ENCODE measurements at places on chromosomes 7 and 10.

- DNase-seq = no peak
Measured at GRCh38 chr7:28298870-28299518, 113.3 kb upstream of the CREB5 start.

GRCh38 chr7:158320328-158320727, 267.3 kb downstream of the PTPRN2 start:
- DNase-seq = no peak

- DNase-seq = no peak
Measured at GRCh38 chr10:106661767-106662140, 502.8 kb downstream of the SORCS1 start.

- no peak for DNase-seq
Measured at GRCh38 chr10:48667960-48668590, 16.6 kb upstream of the WDFY4 start.

GRCh38 chr10:91694170-91694794, 61.4 kb upstream of the PPP1R3C start:
- DNase-seq = no peak

GRCh38 chr7:82376739-82377138, 66.8 kb downstream of the CACNA2D1 start:
- DNase-seq = no peak
